ENCODE measurements at places on chromosomes 1 and 21.

- DNase-seq = no peak
These were observed 36.9 kb upstream of the QSOX1 start for GRCh38 chr1:180117764-180118116.

DNA sequence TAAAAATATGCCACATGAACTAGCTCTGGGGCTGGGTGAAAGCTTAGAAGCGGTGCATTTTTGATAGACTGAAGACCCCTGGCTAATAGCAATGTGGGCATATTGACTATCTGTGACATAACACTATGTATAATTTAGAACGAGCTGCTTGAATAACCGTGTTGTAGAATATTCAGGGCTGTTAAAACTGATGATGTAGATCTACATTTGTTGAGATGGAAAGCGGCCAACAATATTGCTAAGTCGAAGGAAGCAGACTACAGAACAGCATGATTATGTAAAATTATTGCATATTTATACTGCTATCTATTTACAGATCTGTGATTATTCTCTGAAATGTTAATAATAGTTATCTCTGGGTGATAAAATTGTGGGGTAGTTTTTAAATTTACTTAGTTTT is 41.1 kb upstream of the BCL10 start:
- no peak for DNase-seq

DNA sequence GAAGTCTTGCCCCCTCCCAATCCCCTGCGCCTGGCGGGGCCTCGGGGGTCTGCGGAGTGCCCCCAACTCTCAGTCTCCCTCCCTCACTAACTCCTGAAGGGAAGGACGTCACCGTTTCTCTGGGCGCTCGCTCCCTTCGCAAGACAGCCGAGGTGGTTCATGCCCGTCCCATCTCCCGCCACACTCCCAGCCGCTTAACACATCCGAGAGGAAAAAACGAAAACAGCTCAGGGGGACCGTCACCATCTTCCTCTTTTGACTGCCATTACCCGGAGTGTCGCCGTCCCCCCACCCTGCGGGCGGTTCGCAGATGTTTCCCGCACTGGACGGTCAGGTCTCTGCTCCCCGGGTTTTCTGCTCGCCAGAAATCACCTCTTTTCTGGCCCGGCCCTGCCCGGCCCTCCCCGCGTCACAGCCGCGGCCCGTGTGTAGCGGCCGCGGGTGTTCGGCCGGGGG is 532 bp downstream of the ERO1B start:
- no peak for DNase-seq

GRCh38 chr1:208118306-208118705 is 125.9 kb downstream of the PLXNA2 start:
- DNase-seq = no peak

DNA sequence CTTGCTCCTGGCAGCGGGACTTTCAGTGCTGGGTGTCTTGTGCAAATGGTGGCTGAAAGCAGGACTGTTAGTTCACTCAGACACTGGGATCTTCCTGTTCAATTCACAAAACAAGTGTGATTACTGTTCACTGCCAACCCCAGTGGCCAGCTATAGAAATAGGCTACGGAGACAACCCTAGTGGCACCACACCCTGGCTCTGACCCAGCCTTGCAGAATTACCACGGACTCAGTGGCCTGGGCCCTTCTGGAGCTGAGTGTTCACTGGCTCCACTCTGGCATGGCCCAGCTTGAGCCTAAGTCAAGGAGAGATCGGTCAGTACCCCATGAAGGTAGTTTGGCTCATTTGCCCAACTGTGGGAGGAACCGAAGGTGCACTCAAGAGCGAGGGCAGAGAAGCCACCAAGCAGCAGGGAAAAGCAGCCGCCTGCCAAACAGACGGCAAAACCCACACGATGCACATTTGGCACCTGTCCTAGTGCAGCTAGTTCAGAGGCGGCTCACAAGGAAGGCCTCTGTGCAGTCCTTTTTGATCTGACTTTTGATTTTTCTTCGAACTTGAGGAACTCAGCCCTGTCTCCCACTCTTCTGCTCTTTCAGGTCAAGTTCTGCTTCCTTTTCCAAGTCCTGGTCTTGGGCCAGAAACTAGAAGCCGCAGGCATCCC is 5.9 kb downstream of the KIAA2013 start:
- DNase-seq = no peak

DNA sequence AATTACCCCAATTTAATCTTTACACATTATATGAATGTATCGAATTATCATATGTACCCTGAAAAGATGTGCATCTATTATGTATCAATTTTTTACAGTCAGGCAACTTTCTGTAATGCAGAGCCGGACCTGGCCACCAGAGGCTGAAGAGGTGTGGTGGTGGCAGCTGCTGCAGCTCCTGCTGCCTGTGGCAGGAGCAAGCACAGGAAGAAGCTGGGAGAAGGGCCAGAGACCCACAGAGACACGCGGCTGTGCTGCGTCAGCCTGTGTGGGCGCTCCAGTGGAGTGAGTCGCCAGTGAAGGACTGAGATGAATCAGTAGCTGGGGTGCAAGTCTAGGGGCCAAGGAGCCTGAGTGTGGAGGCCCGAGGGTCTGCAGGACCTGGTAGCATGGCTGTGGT is 74.3 kb upstream of the COG2 start:
- no peak for DNase-seq

DNA sequence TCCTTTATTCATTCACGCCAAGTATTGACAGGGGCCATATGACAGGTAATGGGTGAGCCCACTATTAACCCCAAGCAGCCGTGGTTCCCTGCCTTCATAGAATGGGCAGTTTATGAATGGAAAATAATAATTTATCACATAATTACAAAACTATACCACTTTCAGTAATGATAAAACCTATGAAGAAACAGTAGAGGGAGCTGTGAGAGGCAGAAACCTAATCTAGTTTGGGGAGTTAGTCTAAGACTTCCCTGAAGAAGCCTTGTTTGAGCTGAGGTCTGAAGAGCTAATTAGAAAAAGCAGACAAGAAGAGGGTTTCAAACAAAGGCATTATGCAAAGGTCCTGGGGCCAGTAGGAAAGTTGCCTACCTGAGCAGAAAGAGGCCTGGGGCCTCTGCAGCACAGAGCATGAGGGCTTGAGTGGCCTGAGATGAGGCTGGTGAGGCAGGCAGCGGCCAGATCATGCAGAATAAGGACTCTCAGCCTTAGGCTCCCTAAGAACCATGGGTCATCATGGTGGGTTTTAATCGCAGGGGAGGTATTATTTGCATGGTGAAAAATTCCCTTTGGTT is 142.8 kb downstream of the ATG4C start:
- DNase-seq = no peak

GRCh38 chr1:158527190-158527815 is 26.9 kb downstream of the OR6Y1 start:
- DNase-seq = peak; percentile 3

- DNase-seq = no peak
These were observed 98.3 kb upstream of the IPO9 start for GRCh38 chr1:201730611-201731010.

GRCh38 chr1:238652346-238652968 is 733.9 kb upstream of the CHRM3 start:
- no peak for DNase-seq

DNA sequence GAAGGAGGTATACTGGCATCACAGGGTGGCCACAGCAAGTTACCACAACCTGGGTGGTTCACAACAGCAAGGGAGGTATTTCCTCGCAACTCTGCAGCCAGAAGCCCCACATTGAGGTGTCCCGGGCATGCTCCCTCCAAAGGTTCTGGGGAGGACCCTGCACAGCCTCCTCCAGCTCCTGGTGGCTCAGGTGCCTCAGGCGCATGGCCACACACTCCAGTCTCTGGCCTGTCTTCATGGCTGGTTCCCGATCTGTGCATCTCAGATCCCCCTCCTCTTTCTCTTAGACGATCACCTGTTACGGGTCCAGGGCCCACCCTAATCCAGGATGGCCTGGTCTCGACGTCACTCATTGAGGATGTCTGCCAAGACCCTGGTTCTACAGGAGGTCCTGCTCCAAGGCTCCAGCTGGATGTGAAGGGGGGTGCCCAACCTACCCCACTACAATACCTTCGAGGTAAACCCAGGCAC is 6.7 kb upstream of the ARF1 start:
- DNase-seq = no peak

DNA sequence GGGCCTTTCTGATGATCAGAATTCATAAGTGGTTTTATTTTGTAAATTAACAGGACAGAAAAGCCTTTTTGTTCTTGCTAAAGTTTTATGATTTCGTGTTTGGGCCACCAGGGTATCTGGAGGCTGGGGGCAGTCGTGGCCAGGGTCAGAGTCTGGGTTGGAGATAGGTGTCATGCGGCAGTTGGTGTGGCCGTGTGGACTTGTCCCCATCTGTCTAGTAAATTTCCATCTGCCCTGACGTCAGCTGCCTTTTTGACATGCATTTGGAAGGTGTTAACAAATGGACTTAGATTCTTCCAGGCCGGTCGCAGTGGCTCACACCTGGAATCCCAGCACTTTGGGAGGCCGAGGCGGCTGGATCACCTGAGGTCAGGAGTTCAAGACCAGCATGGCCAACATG is 56.8 kb downstream of the SKI start:
- no peak for DNase-seq

DNA sequence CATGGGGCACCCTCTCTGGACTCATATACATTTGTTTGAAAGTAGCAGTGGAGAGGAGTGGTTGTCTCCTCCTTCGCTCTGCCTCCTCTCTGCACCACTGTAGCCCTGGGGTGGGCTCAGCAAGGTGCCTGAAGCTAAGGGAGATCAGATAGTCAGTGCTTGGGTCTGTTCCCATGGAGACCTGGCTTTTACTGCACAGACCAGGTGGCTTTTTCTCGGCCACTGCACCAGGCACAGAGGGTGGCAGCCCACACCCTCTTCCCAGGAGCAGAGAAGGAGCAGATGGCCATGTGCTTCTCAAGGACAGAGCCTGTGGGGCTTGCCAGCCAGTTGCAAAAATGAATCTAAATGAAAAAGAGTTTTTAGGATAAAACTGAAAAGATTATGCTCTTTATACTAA is 123.4 kb upstream of the KCNK1 start:
- DNase-seq = peak; percentile 20

DNA sequence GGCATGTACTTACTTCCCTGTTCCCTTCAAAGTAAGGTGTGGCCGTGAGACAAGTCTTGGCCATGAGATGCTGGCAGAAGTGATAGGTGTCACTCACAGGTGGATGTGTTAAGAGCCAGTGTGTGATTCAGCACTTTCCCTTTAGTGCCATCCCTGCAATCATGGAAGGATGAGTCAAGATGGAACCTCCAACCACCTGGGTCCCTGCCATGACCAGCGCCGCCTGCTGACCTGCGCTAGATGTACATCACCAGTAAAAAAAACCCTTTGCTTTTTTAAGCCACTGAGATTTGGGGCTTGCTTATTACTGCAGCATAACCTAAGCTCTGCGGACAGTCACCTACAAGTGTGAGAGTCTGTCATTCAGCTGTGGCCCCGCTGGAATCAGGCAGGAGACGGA is 71.7 kb downstream of the TOMM20 start:
- no peak for DNase-seq

- no peak for DNase-seq
These were observed 6.9 kb upstream of the SLC35D1 start for GRCh38 chr1:67060811-67061218.

DNA sequence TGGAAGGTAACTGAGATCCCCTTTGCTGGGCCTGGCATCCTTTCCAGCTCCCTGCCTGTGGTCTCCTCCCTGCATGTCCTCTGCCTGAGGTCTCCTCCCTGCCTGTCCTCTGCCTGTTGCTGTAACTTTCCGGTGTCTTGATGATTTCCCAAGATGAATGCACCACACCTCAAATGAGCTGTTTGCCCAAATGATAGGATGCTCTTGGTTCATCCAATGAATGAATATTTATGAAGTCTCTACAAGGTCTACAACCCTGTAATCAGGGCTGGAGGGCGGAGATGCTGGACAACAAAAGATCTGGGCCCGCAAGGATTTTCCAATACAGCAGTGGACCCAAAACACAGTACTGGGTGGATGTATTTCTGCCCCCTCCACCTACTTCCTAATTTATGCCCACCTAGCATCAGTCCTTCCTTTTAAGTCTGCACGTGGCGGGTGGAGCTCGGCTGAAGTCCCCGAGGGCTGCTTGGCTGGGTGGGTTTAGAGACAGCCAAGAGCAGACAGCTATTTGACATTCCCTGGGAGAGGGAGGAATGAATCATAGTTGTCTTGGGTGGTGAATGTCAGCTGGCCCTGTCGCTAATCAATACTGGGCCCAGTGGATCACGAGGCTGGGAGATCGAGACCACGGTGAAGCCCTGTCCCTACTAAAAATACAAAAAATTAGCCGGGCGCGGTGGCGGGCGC is 60.3 kb upstream of the GRHL3 start:
- no peak for DNase-seq

DNA sequence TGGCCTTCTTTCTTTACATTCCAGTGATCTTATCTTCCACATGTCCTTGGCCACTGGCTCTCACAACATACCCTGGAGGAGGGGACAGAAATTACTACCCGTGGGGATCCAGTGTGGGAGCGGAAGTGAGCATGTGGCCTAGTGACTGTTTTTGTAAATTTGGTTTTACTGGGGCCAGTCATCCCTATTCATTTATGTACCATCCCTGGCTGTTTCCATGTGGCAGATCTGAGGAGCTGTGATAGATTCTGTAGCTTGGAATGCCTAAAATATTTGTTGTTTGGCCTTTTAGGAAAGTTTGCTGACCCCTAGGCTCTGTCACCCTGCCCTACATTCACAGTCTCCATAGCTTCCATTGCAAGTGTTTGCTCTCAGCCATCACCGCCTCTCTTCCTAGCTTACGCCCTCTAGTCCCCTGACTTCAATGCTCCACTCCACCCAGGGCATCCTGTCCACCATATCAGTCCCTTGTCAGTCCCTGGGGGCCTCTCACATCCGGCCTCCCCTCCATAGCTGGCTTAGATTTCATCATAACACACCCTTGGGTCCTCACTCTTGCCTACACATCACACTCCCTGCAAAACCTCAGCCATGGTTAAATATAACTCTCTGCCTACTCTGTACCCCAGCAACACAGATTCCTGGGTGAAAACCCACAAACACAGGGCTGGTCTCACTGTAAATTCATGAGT is 25.8 kb downstream of the DHCR24 start:
- no peak for DNase-seq

DNA sequence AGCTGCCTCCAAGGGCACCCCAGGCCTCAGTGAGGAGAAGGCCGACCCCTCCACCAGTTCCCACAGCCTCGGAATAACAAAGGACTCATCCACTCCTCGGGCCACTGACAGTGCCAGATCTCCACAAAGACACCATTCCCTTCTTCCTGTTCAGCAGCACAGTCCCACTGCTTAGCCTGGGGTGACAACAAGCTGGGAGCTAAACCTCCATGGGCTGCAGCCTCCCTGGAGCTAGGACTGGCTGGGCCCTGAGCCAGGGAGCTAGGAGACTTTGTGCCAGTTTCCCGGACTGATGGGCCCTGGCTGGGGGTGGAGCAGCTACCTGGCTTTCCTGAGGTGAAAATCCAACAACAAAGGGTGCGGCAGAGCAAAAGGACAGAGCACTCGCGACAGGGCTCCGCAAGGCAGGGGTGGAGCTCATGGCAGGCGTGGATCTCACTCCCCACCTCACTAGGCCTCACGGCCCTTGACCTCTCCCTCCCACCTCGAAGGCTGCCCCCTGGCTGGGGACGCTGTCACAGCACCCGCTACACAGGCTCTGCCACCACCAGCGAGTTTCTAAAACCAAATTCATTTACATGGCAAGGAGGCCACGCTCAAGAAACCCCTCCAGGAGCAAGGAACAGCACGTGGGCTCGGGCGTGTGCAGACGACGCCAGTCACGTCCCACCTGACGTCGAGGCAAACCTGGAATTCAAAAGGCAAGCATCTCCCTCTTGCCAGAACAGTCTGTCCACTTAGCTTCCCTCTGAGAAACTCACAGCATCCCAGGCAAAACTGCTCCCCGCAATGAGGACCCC is 13.8 kb downstream of the SLC35E2B start:
- no peak for DNase-seq
